ENCODE measurements at places on chromosomes 1 and 21.

GRCh38 chr1:75083848-75084514 is 50.2 kb upstream of the LHX8 start:
- no peak for DNase-seq

- no peak for DNase-seq
Observed at GRCh38 chr1:24764848-24765247, 19.6 kb downstream of the CLIC4 start.

DNA sequence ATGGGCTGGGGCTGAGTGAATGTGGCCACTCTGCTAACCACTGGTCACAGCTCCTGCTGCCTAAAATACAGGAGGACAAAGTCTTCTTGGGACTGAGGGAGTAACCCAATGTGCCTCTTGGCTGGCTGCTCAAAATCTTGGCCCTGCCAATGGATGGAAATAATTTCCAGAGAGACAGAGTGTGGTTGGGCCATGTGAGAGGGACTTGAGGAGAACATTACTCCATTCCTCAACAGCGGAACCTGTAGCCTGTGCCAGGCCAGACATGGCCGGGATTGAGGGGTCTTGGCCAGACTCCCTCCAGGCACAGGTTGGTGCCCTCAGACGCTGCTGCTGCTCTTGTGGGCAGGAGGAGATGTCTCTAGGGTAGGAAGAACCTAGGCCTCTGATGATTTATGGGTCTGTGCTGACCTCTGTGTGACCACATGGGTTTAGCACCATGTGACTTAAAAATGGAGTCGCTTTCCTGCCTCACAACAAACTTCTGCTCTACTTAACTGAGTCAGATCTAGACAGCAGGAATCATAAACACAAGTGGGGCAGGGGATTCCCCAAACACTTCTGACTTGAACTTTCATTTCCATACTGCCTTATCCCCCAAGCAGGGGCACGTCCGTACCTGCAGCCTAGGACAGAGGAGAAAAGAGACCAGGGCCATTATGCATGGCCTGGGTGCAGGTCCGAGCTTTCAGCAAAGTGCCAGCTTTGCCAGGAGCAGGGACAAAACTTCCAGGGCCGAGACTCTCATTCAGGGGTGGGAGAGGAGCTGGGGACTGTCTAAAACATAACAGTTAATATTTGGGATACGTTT is 79.2 kb downstream of the CD34 start:
- no peak for DNase-seq

GRCh38 chr1:1013105-1013921 is at the start of gene ISG15:
Gene ISG15, plus strand, starts transcription at chr1:1013497. Its CDS starts 77 bp downstream, at chr1:1013574.
- peak; percentile 30 for DNase-seq

GRCh38 chr1:36735939-36736730 is 253.4 kb upstream of the CSF3R start:
- no peak for DNase-seq

- DNase-seq, result no peak
Observed at GRCh38 chr21:29096218-29097015, 23.0 kb upstream of the CCT8 start.

- no peak for DNase-seq
Observed at GRCh38 chr1:235009074-235009473, 119.6 kb downstream of the TOMM20 start.

- no peak for DNase-seq
Observed at GRCh38 chr1:183694066-183694465, 41.0 kb upstream of the APOBEC4 start.

GRCh38 chr21:34826836-34827235 is 158.0 kb downstream of the CLIC6 start:
- DNase-seq, result no peak

GRCh38 chr1:147336291-147336690 is 93.8 kb downstream of the CHD1L start:
- no peak for DNase-seq

DNA sequence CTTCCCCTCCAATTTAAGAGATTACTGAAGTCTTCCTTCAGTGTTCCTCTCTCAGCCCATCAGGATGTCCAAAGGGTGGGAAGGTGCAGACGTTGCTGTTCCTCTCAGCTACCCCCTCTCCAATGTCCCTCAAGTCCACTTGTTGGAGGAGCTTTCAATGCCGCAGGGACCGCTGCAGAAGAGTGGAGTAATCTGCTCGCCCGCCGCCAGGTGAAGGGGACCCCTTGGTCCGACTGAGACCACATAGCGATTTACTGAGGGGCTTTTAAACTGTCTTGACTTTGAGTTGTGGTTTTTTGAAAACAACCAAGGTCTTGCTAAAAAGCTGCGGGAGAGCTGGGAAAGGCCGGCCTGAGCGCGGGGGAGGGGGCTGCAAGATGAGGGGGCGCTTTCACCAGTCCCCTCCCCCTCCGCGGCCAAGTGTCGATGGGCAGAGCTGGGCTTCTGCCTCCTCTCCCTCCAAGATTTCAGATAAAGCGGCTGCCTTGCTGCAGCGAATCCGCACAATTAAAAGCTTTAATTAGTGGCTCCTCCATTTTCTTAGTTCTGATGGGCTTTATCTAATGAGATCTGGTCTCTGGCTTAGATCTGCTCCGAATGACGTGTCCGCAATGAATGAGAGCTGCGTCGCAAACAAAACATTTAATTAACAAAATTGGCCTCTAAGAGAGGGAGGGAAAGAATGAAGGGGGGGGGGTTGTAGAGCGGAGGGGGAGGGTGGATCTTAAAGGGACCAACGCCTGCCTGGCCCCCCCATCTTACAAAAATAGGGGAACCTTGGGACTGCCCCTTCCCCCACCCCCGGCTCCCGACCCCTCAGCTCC is 5.9 kb downstream of the LMO4 start:
- no peak for DNase-seq

DNA sequence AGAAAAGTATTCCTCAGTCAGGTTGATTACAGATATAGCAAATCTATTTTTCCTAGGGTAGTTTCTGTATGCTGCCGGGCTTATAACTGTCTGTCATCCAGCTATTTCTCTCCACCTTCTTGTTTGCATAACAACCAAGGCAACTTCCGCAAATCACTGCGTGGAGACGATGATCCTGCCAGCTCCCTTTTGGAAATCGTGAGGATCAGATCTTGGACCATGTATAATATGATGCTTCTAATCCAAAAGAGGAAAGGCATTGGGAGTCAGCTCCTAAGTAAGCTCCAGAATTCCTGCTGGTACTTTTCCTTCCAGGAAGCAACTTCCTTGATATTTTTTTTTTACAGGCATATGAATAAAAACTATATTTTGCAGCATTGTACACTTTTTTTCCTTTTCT is 445 bp upstream of the RGS4 start:
- DNase-seq, result no peak

GRCh38 chr1:54069791-54070170 is 16.4 kb downstream of the TCEANC2 start:
- no peak for DNase-seq

DNA sequence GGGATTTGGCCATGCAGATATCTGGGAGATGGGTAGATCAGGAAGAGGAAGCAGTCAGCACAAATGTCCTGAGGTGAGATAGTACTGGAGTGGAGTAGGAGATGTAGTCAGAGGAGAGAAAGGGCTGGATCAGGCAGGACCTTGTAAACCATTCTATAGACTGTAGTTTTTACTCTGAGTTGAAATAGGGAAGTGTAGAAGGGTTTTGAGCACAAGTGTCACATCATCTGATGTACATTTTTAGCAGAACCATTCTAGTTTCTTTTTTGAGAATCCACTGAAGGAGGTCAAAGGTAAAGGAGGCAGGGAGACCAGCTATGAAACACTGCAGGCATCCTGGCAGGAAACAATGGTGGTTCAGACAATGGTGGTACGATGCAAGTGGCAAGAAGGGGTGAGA is 194.6 kb upstream of the RRP15 start:
- no peak for DNase-seq

DNA sequence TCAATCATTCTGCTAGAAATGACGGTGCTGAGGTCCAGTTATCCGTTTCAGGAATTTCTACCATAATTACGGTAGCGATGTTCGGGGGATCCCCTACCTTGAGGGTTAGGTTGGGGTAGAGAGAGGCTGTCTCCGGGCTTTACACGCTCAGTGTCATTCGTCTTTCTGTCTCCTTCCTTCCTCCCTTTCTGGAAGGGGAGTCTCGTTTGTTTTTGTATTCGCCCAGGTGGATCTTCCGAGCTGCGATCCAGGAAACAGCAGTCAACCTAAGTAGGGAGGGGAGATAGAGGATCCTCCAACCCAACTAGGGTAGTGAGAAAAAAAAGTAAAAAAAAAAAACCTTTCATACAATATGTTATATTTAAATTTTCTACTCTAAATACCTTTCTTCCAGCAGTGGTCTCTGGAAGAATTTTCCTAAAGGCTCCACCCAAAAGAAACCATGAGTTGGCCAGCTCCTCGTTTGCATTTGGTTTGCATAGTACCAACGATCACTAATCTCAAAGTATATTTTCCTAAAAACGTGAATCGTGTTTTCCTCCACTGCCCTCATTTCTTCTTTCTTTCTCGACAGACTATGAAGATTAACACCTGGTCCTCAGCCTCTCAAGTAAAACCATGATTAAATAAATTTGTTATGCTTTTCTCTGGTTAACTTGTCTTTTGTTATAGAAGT is 611 bp upstream of the PIK3C2B start:
- DNase-seq, result no peak

DNA sequence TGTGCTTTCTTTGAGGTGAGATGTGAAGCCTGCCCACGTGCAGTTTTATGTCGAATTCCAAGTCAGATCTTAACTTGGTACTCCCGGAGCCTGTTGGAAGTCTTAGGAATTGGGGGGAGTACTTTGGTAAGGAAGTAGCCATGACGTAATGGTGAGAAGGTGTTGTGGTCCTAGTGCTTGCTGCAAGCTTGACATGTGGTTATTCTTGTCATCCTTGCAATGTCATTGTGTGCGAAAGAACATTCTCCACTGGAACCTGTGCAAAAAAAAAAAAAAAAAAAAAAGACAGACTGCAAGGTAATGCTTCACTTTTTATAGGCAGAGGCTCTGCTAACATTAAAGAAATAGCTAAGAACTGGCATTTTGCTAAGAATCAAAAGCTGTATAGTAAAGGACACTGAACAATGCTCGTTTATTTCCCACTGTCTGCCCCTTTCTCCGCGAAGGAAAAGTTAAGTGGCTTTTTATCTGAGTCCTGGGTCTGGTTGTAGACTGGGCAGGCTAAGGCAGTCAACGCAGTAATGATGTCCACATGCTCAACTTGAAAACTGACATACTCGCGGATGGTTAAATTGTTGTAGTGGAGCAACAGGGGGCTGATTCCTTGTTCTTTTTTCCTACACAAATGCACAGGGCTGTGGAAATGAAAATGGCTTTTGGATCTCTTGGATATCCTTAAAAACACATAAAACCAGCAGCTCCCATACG is 2.1 kb downstream of the KAZN start:
- DNase-seq, result no peak

- DNase-seq, result no peak
Observed at GRCh38 chr1:78375996-78376395, 114.8 kb upstream of the PTGFR start.

GRCh38 chr1:243605604-243606003 is 244.4 kb downstream of the AKT3 start:
- no peak for DNase-seq

GRCh38 chr1:204431310-204432184 is 19.9 kb upstream of the PPP1R15B start:
- peak; percentile 24 for DNase-seq

GRCh38 chr1:3915551-3916121 is 15.6 kb upstream of the C1orf174 start:
- DNase-seq, result no peak

GRCh38 chr1:234595899-234596298 is 14.1 kb downstream of the IRF2BP2 start:
- no peak for DNase-seq

DNA sequence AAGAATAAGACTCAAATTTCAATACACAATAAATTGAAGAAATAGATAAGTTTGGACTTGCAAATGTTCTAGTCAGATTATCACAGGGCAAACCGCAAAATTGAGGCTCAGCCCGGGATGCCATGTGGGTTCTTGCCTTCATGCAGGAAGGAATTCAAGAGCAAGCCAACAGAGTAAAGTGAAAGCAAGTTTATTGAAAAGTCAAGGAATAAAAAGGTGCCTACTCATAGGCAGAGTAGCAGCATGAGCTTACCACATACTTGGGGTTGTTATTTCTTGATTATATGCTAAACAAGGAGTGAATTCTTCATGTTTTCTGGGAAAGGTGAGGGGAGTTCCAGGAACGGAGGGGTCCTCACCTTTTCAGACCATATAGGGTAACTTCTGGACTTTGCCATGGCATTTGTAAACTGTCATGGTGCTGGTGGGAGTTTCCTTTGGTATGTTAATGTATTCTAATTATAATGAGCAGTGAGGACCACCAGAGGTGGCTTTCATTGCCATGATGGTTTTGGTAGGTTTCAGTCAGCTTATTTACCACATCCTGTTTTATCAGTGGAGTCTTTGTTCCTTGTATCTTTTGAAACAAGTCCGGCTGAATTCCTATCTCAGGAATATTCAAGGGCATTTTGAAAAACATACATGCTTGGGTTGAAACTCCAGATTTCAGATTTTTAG is 2.0 kb upstream of the OR2AK2 start:
- no peak for DNase-seq

- DNase-seq, result no peak
Observed at GRCh38 chr1:236009191-236009590, 55.7 kb downstream of the NID1 start.

DNA sequence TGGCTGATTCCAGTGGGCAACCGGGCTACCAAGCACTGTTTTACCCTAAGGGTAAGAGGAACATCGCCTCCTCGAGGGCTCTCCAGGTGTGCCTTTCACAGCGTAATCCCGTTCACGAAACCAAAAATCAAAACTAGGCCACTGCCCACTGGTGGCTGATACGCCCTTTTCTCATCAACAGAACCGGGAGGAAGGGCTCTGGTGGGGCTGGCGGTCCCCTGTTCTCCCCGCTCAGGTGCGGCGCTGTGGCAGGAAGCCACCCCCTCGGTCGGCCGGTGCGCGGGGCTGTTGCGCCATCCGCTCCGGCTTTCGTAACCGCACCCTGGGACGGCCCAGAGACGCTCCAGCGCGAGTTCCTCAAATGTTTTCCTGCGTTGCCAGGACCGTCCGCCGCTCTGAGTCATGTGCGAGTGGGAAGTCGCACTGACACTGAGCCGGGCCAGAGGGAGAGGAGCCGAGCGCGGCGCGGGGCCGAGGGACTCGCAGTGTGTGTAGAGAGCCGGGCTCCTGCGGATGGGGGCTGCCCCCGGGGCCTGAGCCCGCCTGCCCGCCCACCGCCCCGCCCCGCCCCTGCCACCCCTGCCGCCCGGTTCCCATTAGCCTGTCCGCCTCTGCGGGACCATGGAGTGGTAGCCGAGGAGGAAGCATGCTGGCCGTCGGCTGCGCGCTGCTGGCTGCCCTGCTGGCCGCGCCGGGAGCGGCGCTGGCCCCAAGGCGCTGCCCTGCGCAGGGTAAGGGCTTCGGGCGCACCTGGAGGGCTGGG is at the start of gene IL6R:
Gene IL6R, plus strand, starts transcription at position 360 of the 763 bp plus-strand sequence. Its CDS starts 287 bp downstream, at position 647.
- no peak for DNase-seq

- no peak for DNase-seq
Observed at GRCh38 chr1:54126271-54126815, 26.5 kb downstream of the CDCP2 start.

Measured in C1 segment of cervical spinal cord (tissue), 14 donors.